Cerebellar cortex (tissue), 1 donor: ENCODE measurements at places on chromosomes 7 and 10.

- peak; percentile 73 for DNase-seq
Observed at GRCh38 chr7:130875265-130875741, 141.3 kb upstream of the KLF14 start.

GRCh38 chr7:131346885-131347592 is 19.4 kb downstream of the MKLN1 start:
- no peak for DNase-seq

- no peak for DNase-seq
Observed at GRCh38 chr7:99762680-99763327, 21.2 kb downstream of the CYP3A4 start.

DNA sequence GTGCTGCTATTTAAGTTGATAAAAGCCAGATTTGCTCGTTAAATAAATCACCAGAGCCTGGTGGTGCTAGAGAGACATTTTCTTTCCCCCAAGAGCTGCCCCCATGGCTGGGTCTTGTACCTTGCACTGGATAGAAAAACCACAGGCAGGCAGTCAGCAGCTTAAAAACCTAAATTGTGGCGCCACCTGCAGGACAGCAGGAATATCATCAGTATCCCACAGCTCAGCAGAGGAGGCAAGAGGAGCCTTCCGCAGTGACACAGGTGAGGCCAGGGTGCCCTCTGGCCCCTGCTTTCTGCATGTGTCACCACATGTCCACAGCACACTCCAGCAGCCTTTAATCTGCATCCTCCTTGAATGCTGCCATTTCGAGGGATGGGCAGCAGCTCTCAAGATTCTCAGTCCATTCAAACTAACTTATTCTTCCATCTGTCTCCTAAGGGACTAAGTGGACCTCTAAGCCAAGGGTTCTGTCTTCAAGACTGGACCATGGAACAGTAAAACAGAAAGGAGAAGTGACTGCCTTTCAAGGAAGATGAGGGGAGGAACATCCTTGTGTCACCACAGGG is 4.5 kb upstream of the PLXNA4 start:
- peak; percentile 85 for DNase-seq

DNA sequence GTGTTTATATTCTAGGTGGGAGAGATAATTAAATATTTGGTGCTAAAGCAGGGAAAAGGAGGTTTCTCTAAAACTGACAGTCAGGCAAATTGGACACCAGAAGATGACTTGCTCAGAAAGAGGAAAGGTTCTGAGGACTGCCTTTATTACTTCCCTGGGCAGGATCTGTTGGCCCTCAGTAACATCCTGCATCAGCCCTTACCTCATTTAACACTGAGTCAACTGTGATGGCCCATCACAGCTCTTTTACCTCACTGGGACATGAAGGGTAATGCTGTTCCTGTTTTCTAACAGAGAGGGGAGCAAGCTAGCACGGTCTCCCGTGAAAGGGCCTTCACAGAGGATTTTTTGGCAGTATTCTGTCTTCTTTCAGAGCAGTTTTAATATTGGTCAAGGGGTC is 12.0 kb downstream of the PPP1R17 start:
- DNase-seq = no peak

- no peak for DNase-seq
Observed at GRCh38 chr7:68107968-68108367, 1111.3 kb downstream of the TYW1 start.

DNA sequence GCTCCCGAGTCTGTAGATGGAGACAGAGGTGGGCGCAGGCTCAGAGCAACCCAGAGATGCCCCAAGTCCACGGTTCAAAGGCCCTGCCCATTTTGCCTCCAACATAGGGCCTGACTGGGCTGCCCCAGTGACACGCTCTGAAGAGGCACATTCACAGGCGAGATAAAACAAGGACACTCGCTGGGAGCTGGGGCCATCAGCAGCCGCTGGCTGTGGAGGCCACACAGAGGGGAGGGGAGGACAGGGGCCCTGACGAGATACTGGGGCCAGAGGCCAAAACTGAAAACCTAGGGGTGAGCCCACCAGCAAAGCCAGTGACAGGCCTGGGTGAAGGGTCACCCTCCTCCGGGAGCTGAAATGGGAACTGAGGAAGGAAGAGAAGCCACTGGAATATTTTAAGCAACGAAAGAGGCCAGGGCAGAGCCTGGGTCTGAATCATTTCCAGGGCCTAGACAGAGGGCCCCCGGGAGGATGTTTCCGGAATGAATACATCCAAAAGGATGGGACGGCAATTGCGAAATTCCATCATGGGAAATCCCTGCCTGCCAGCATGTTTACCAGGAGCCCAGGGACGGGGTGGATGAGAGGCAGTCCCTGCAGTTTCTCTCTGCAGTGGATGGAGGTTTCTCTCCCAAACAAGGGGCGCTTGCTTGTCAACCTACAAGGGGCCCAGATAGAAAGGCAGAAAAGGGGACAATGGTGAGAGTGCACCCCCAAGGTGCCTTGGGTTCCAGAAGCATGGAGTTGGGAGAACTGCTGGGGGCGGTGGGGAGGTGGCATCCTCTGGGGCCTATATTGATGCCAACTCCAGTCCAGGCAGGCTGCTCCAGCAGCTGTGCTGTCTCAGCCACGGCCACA is 29.0 kb upstream of the HSPA12A start:
- DNase-seq = no peak

DNA sequence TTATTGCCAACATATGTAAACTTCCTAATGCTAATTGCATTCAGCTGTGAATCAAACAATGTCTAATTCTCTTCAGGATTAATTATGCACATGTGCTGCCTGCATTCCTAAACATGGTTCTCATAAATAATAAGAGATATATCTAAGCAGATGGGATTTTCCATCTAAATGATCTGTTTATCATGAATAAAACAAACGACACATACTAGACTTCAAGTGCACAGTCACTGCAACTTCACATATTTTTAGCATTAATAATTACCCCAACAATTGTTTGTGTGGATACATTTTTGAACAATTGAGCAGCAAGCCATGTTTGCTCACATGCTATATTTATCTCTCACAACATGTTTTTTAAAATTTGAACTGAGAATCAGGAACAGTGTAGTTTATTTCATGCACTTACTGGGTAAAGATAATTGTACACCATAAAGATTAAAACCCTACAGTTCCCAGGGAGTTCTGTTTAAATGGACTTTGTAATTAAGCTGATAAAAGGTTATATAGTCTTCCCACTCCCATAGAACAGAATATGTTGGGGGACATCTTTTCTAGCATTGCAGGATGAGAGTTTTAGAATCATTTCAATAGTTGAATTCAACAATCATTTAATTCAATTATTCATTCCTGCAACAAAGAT is 378.5 kb downstream of the MDFIC start:
- DNase-seq = no peak

- no peak for DNase-seq
Observed at GRCh38 chr7:41915871-41916270, 213.0 kb upstream of the INHBA start.

- no peak for DNase-seq
Observed at GRCh38 chr10:89369156-89370105, 8.4 kb upstream of the IFIT1B start.

- no peak for DNase-seq
Observed at GRCh38 chr10:132597654-132598053, 60.1 kb downstream of the INPP5A start.

DNA sequence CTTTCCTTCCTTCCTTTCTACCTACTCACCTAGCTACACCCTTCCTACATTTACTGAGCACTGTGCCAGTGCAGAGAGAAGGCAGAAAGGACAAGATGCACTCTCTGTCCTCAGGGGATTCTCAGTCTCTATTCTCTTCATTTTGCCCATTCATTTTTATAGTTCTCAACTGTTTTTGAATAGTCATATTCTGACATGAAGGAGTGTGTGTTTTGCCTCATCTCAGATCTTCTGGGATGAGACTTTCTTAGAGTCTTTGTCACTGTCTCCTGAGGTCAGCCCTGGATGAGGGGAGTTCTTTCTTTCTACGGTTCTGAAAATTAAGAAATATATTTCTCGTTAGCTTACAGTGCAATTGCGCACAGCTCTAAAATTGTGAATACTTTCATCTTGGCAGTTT is 21.3 kb downstream of the CLCN1 start:
- DNase-seq = no peak

GRCh38 chr7:150462413-150462812 is 12.0 kb downstream of the GIMAP8 start:
- no peak for DNase-seq

GRCh38 chr10:88120599-88121333 is 257.3 kb downstream of the PTEN start:
- DNase-seq = no peak

DNA sequence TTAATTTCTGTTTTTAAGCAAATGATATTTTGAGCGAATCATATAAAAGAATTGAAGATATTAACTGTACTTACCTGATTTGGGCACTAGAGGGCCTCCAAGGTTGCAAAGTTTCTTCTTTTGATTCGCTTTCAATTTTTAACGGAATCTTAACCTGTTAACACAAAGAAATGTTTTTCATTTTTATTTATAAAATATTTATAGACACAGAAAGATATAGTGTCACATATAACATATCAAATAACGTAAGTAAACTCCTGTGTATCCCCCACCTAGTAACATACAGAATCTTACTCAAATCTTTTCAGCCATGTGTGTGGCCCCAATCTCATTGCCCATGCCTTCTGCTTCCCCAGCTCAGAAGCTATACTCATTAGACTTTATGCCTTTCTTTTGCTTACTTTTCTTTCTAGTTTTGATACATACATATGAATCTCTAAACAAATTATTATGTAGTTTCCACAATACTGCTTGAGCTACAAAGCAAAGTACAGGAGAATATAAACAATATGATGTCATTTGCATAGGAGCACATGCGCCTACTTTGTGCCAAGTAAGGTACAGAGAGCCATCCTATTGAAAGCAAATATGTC is 49.5 kb upstream of the ZPBP start:
- DNase-seq = peak; percentile 42

- no peak for DNase-seq
Observed at GRCh38 chr7:151644554-151644953, 124.9 kb upstream of the RHEB start.

DNA sequence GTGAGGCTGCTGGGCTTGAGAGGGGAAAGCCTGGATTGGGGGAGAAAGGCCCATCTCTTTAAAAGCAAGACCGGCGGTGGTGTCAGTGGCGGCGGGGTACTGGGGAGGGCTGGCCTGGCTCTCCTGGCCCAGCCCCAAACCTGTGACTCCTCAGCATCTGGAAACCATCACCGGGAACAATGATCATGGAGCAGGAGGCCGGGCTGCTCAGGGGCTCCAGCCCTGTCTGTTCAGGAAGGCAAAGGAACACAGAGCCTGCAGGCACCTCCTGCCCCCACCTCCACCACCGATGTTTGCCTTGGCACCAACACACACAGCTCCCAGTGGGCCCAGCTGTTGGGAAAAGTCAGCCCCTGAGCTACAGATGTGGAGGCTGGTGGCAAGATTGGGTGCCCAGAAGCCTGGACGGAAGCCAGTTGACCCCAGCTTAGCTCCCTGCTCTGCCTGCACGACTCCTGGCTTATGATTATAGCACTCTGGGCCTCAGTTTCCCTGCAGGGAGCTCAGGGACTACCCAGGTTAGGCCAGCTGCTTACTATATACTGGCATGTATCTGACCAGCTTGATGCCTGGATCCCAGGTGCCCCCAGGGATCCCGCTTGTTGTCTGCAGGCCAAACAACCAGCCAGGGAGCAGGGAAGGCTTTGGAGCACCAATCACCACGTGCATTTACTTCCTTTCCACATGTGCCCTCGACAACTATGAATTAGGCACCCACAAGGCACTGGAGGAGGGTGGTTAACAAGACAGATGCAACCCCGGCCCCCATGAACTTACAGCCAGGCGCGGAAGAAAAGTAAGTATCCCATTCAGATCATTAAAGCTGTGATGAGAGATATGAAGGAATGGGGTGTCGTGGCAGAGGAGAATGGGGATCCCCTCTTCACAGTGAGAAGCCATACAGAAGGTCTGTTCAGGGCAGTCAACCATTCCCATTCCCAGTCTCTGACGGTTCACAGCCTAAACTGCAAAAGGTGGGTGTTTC is 37.3 kb downstream of the ZCCHC24 start:
- no peak for DNase-seq

DNA sequence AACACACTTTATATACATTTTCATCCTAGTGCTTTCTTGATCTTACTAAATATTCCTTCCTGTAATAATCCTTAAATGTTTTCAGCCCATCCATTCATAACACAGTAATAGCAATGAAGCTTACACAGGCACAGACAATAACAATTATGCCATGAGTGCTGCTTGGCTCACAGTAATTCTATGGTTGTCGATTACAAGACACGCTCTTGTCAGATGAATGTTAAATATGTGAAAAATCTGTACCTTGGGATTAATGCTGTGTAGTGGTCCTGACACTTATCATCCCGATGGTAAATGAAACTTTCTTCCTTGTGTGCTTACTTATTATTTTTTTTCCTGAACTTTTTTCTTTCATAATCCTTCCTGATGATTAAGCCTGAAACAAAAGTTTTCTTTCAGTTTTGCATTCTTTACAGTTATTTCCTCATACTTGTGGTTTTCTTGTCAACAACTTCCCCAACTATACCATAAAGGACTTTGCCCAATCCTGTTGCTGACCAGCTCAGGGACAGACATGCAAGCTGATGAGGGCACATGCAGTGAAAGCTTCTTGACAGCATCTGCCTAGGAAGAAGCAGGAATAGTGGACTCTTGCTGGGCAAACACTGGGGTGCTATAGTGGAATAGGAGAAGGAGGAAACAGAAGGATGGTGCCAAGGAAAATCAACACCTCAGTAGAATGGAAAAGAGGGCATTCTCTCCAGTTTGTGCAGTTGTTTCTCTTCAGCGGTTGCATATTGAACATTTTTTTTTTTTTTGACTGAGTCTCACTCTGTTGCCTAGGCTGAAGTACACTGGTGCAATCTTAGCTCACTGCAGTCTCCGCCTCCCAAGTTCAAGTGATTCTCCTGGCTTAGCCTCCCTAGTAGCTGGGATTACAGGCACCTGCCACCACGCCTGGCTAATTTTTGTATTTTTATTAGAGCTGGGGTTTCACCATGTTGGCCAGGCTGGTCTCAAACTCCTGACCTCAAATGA is 6.7 kb upstream of the MGAM2 start:
- DNase-seq = no peak

- DNase-seq = no peak
Observed at GRCh38 chr7:7614018-7614741, 26.4 kb upstream of the UMAD1 start.

DNA sequence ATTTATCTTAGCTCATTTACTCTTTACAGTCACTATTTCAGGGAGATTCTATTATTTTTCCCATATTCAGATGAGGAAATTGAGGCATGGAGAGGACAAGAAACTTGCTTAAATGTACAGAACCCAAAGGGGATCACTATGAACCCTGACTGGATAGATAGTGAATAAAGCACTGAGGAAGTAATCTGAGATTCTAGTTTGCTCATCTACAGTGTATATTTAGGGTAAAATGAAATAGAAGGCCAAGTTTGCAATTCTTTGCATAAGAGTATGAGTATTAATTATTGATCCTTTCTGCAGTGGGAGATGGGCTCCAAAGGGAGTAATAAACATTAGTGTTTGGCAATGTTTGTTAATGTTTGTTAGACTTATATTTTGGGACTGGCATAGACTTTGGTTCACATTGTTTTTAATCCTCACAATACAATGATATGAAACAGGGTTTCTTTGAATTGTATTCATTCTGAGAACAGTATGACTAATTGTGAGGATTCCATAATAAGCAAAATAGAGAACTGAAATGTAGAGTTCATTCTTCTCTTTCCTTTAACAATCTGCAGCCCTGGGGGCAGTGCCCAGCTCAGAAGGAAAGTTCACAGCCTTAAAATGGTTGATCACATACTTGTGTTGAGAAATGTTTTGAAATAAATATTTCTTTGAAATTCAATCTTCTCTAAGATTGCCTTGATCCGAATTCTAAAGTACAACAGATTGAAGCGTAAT is 131.0 kb upstream of the ZNF804B start:
- no peak for DNase-seq
